C1 segment of cervical spinal cord (tissue), 14 donors: ENCODE measurements at places on chromosomes 5 and 9.

DNA sequence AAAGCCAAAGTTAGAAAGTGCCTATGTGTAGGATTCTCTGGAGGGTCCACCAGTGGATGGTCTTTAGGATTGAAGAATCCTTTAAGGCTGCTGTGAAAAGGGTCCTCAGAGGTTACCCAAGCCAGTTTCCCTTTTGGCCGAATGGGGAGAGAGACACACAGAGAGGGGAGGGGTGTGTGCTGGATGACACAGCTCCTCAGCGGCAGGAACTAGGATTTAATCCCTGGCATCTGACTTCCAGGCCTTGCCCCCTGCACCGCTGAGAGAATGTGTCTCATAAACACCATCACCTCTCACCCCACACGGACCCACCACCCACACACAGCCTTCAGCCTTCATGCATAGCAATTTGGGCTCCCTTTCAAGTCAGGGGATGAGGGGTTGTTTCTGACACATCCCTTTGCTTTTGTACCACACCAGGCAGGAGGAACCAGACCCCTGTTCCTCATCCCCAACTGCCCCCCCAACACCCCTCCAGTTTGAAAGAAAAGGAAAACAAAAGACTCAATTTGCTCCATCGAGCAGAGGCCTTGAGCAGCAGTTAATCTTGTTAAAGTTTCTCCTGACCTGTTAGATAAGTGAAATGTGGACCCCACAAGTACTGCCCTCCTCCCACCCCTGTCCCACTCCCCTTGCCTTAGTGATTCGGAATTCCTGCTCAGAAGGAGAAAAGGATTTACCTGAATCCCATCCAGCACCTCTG is 4.0 kb downstream of the PAPPA start:
- no peak for DNase-seq

DNA sequence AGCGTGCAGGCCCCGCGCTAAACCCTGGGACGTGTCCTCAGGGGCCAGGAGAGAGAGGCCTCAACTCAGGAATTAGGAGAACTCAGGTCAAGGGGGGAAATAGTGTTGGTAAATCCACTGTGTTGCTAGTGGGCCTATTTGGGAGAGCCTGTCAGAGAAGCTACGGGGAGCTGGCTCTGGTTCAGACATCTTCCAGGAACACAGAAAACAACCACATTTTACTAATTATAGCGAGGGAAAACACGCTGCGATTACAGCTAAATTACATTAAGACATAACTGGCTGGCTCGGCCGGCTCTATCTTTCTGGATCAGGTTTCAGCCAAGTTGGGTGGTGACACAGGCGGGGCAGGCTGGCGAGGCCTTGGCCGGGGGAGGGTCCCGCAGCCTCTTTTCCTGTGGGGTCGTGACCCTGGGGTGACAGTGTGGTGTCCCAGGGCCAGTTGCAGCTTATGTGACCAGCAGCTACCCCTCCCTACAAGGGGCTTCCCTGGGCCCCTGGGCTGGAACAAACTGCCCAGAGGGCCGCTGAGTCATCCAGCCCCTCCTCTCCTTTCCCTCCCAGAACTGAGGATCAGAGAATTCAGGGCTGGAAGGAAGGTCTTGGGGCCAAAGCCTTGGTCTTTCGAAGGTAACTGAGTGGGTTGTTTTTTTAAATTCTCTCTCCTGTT is 75.1 kb downstream of the FGF18 start:
- DNase-seq, result peak; percentile 2

DNA sequence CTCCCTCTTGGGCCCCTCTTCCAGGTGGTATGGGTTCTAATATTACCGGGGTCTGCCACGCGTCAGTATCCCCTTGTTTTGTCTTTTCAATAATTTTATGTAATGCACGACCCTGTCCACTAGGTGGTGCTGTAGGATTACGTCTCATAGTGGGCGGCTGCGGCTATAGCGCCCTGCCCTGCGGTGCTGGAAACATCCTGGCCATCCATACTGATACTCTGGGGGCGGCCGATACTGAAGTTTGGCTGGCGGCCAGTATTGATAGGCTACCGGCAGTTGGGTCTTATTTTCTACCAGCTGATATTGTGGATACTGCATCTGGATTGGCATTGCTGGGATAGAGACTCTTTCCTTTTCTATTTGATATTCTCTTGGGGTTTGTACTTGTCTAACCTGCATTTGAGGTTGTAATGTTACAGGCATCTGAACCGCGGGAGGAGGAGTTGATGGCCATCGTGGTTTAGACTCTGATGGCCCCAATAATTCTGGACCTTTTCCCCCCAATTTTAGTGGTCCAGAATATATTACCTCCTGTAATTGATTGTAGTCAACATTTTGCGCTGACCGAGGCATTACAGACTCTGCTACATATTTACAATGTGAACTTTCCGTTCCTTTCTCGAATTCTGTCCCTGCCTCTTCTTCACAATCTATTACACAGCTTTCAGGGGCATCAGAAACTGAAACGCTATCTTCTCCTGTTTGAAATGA is 3.3 kb upstream of the TMEM141 start:
- DNase-seq, result peak; percentile 46

DNA sequence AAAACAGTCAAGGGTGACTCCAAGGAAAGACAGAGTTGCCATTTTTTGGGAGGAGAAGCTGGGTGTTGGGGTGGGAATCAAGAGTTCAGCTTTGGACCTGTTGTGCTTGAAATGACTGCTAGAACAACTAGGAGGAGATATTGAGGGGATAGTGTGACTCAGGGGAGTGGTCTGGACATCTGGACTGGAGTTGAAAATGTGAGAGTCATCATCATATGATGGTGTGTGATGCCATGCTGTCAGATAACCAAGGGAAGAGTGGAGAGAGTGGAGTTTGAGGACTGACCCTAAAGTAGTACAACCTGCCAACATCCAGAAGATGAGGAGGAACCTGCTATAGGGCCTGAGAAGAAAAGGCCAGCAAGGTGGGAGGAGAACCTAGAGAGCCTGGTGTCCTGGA is 199.7 kb downstream of the ARHGEF28 start:
- no peak for DNase-seq

GRCh38 chr5:27266184-27266583 is 227.8 kb upstream of the CDH9 start:
- no peak for DNase-seq

DNA sequence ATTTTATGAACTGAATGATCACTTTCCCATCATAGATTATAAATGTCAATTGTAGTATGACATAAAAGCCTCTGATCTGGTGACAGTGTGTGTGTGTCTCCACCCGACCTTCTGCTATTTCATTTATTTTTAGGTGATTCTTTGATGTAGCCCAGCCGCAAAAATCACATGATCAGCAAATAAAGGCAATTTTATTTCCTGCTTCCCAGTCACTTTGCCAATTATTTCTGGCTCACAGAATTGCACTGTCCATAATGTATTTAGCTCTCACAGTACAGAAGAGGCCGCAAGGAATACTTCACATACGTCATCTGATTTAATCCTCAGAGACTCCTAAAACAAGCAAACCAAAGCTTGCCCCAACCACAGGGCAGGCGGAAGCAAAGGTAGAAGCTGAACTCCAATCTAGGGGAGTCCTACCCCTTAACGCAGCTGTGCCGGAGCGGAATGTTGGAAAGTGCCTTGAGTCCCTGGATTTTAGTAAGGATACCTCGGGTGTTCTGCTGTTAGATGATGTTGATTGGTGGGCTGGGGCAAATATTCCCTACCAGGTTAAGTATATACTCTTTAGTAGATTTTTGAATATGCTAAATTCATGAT is 384.0 kb upstream of the IRX4 start:
- no peak for DNase-seq

DNA sequence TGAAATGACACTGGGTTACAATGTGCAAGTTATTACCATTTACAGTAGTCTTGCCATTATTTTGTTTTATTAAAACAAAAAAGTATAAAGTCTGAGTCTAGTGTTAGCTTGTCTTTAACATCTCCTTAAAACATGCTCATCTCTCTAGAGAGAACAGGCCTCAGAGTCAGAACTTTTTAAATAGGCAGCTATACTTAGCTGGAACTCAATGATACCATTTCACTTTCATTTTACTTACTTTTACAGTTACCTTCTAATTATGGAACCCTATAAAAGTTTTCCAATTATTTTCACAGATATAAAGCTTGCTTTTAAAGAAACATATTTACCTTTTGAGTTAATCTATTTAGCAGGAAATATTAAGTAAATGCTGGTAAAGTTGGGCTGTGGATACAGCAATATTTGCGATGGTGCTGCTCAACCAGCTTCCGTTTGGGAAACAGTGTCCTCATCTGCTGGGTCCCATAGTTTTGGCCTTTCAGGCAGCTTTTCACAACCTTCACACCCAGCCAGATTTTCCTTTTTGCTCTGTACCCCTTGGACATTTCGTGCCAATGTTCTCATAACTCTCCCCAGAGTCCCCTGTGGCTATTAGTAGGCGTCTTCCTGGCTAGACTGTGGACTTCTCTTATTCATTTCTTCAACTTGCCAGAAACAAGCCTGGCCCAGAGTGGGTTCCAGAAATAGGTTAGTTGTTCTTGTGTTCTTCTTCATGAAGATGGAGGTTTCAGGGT is 36.3 kb upstream of the UBTD2 start:
- no peak for DNase-seq

DNA sequence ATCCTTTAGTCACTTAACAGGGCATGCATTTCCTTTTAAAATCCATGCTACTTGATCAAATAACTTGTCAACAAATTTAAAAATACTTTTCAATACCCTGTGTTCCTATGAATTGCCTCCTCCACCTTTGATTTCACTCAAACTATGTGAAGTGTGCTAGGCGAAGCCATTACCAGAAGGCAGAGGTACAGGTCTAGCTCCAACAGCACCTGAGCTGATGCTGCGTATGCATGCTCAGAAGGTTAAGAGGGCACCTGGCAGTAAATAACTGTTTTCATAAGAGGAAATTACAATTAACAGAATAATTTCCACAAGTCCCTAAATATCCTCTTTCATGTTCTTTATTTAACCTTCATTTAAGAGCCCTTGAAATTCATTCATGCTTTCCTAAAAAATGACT is 251.8 kb downstream of the EFNA5 start:
- DNase-seq, result no peak

GRCh38 chr5:107743373-107744000 is 72.8 kb upstream of the EFNA5 start:
- DNase-seq, result no peak

- no peak for DNase-seq
Observed at GRCh38 chr9:27445688-27446087, 78.4 kb upstream of the IFNK start.

DNA sequence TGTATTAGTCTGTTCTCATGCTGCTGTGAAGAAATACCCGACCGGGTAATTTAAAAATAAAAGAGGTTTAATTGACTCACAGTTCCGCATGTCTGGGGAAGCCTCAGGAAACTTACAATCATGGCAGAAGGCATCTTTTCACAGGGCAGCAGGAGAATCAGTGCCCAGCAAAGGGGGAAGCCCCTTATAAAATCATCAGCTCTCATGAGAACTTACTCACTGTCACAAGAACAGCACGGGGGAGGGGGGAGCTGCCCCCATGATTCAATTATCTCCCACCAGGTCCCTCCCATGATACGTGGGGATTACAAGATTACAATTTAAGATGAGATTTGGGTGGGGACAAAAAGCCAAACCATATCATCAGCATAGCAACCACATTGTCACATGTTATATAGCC is 102.5 kb downstream of the GPBP1 start:
- no peak for DNase-seq

- DNase-seq, result no peak
Observed at GRCh38 chr9:117095081-117095480, 319.8 kb downstream of the ASTN2 start.

GRCh38 chr5:139964266-139964993 is 78.7 kb downstream of the NRG2 start:
- DNase-seq, result no peak

- DNase-seq, result no peak
Observed at GRCh38 chr9:26462751-26463150, 429.9 kb downstream of the CAAP1 start.

DNA sequence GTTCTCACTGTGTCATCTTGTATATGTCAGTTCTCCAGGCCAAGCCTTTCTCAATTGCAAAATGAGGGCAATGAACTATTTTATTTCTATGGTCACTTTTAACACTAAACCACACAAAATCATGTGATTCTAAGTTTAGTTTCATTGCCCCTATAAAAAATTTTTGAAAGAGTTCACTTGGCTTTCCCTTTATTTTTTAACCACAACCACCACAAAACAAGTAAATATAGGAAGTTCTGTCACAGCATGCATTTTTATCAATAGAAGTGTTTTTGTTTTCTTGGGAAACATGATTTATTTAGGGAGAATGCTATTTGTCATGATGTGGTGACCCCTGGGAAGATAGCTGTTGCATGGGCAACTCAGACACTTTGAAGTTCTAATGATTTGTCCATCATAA is 169.1 kb downstream of the CSNK1G3 start:
- no peak for DNase-seq

DNA sequence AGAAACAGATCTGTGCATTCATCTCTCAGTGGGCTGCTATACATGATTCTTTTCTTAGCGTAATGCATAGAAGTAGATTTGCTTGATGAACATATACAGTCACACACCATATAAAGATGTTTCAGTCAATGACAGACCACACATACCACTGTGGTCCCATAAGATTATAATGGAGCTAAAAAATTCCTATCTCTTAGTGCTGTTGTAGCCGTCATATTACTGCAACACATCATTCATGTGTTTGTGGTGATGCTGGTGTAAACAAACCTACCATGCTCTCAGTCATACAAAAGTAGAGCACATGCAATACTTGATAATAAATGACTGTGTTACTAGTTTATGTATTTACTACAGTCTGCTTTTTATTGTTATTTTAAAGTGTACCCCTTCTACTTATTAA is 214.3 kb downstream of the ARHGAP26 start:
- no peak for DNase-seq

DNA sequence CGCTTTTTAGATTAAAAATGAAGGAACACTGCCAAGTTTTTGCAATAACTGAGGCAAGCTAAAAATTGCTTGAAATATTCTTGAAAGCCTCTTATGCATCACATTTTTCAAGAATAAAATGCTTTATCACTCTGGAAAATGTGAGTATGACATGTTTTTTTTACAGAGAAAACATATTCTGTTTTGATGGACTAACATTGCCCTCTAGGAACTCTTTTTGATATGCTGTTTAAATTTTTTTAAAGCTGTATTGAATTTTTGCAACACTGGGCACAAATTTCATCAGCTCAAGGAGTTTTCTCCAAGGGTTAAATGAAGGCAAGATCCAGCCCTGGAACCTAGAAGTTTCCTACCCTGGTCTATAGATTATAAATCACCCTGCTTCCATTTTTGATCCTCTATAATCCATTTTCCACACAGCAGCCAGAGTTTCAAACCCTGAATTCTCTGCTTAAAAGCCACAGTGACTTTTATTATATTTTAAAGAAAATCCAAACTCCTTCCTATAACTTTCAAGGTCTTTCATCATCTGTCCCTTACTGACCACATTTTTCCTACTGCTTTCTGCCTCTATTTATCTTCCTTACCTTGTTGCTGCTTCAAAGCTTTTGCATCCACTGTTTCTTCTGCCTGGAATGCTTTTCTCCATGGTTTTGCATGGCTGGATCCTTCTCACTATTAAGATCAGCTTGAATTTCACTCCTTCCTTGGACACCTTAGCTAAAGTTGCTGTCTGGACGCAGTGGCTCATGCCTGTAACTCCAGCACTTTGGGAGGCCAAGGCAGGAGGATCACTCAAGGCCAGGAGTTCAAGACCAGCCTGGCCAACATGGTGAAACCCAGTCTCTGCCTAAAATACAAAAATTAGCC is 60.9 kb downstream of the IL31RA start:
- no peak for DNase-seq
